Activated T-helper 17 cell treated with anti-CD3 and anti-CD28 coated beads, Interleukin-2, amount 50 U/mL, for 72 hours (primary cell): ENCODE measurements at places on chromosomes 16 and 17.

GRCh38 chr16:83247767-83248372, 559.9 kb upstream of the HSBP1 start:
- no peak for ATAC-seq

- ATAC-seq: no peak
Observed at GRCh38 chr16:60811051-60811608, 1225.1 kb downstream of the CDH8 start.

GRCh38 chr17:3036800-3037199, 26.6 kb downstream of the OR1D5 start:
- ATAC-seq: no peak

DNA sequence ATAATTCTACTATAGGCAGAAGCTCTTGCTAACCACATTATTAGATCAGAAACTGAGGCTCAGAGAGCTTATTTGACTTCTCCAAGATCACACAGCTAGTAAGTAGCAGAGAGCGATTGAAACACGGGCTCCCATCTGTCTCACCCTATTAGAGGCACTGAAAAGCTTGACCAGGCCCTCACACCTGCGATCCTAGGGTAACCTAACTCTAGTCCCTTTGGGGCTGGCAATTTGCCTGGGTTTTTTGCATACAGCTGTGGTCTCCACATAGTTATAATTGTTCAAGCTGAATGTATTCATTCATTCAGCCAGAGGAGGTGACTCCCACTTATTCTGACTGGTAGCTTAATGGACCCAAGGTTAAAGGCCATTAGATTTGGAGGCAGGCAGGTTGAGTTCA, 121.2 kb downstream of the ANKFN1 start:
- ATAC-seq: no peak

DNA sequence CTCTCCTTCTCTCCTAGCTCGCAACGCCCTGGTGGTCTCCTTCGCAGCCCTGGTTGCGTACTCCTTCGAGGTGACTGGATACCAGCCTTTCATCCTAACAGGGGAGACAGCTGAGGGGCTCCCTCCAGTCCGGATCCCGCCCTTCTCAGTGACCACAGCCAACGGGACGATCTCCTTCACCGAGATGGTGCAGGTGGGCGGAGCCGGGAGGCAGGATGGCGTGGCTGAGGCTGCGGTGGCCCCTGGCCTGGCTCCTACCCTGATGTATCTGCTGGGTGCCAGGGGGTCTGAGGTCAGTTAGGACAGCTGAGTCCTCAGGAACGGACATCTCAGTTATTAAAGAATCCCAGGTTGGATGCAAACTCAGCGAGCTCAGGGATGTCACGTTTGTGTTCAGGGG, 16.7 kb downstream of the SLC26A11 start:
- ATAC-seq: no peak

DNA sequence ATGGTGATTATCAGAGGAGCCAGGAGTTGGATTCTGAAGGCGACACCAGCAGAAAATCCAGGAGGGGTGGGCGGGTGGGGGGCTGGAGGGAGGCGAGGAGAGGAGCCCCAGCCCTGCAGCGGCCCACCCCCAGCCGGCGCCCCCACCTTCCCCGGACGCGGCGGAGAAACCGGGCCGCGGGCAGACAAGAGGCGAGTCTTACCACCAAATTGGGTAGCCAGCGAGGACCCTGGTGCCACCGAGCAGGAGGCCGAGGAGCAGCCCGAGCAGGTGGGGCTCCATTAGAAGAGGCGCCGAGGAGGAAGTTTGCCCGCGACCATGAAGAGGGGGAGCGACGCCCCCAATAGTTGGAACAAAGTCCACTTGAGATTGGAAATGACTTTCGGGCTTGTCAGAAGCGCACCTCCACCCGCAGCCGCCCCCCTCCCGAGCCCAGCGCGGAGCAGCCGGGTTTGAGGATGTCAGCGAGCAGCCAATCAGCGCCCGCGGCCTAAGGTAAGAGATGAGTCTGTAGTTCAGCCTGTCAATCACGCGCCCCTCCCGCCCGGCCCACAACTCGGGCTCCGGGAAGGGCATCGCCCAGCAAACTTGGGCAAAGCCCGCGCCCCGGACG, at the start of gene WNT3:
Gene WNT3 (minus strand): TSS at position 377 of the 613 bp plus-strand sequence. CDS start 95 bp downstream, at position 282.
- peak; percentile 75 for ATAC-seq

DNA sequence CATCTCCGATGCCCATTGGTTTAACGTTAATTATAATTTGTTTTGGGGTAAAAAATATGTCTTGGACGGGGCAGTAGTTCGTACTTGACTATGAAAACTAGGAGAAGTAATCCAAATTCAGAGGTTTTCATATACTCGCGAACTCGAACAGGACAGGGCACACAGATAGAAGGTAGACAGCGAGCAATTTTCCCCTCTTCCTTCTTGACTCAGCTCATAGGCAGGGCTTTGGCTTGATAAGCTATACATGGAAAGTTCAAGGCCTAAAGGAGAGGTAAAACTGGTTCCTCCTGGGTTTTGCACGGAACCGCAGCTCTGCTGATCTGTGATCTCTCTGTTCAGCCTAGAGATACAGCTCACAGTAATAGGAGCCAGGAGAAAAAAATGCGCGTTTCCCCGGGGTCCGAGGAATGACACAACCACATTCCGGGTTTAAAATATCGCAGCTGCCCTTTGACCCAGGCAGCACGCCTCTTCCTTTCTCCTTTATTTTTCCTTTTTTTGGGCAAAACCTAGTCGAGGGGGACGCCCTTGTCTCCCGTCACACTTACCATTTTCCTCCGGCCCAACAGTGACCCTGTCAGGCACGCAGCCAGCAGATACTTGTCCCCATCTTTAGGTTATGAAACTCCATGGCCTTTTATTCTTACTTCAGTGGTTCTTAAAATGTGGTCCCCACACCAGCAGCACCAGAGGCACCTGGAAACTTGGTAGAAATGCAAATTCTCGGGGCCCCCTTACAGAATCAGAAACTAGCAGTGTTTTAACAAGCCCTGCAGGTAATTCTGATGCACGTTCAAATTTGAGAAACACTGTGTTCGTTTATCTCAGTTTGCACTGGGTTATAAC, 1.7 kb upstream of the LASP1 start:
- no peak for ATAC-seq

GRCh38 chr17:42744283-42744805, 496 bp downstream of the EZH1 start:
- ATAC-seq: peak; percentile 84

GRCh38 chr17:8060274-8060673, 21.4 kb downstream of the ALOX15B start:
- peak; percentile 44 for ATAC-seq

DNA sequence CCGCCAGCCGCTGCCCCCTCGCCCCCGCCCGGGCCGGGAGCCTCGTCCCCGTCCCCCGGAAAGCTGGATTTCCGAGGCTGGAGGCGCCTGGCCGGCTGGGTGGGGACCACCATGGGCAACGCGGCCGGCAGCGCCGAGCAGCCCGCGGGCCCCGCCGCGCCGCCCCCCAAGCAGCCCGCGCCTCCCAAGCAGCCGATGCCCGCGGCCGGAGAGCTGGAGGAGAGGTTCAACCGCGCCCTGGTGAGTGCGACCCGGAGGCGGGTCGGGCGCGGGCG, 266 bp downstream of the FMNL1 start:
- no peak for ATAC-seq

DNA sequence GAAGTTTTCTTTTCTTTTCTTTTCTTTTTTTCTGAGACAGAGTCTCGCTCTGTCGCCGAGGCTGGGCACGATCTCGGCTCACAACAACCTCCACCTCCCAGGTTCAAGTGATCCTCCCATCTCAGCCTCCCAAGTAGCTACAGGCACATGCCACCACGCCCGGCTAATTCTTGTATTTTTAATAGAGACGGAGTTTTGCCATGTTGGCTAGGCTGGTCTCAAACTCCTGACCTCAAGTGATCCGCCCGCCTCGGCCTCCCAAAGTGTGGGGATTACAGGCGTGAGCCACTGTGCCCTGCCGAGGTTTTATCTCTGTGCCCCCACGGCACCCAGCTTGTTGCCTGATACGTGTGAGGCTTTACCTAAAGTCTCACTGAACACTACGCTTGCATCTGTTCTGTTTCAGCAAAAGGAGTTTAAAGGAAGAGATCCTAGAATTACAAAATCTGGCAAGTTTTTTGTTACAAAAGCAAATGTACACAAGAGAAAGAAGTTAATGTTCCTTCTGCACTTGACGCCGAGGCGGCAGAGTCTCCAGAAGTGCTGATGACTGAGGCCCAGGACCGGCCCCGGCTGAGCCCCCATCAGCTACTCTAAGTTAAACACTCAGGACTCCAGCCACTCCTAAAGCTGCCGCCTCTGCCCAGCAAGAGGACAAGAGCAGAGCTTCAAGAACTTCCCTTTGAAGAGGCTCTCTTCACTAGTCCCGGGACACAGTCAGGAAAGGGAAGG, 9.2 kb downstream of the ABCA3 start:
- ATAC-seq: no peak

DNA sequence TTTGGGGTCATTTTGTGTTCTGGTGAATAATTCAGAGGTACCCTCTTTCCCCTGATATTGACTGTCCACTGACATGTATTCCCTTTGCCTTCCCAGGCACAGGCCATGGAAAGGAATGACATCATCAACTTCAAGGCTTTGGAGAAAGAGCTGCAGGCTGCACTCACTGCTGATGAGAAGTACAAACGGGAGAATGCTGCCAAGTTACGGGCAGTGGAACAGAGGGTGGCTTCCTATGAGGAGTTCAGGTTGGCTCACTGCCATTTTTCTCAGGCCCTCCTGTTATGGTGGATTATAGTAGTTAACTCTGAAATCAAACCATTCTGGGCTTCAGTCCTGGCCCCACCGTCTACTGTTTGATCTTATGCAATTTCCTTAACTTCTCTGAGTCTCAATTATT, 1.6 kb upstream of the EFTUD2 start:
- ATAC-seq: no peak

- ATAC-seq: peak; percentile 56
Observed at GRCh38 chr16:53509906-53510703, 7.1 kb upstream of the AKTIP start.

- ATAC-seq: no peak
Observed at GRCh38 chr17:35653619-35654361, 66.7 kb downstream of the AP2B1 start.

GRCh38 chr17:40317345-40317873, 8.4 kb downstream of the RARA start:
- no peak for ATAC-seq

GRCh38 chr16:7689234-7689633, 356.6 kb downstream of the RBFOX1 start:
- ATAC-seq: no peak

DNA sequence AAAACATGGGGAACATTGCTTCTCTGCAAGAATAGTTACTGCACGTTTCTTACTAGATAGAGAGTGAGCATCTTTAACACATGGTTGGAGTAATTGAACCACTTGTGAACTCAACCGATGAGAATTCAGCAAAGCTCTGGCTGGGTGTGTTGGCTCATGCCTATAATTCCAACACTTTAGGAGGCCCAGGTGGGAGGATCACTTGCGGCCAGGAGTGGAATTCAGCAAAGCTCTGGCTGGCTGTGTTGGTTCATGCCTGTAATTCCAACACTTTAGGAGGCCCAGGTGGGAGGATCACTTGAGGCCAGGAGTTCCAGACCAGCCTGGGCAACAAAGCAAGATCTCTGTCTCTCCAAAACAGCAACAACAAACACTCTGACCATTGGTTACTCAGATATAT, 865.9 kb downstream of the KCNJ2 start:
- no peak for ATAC-seq

GRCh38 chr17:48611681-48612455, 1.1 kb upstream of the HOXB7 start:
- no peak for ATAC-seq

DNA sequence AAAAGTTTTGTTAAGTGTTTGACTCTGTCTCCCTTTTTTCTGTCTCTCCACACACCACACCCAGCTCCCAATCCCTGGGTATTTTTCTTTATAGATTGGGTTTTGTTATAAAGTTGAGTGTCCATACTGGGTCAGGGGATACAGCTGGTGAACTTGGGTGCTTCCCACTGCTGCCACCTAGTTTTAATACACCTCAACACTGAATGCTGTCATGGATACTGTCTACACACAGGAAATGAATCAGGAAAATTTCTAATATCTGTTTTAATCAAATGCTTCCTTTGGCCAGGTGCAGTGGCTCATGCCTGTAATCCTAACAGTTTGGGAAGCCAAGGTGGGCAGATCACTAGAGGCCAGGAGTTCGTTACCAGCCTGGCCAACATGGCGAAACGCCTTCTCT, 5.3 kb upstream of the TAOK1 start:
- no peak for ATAC-seq

DNA sequence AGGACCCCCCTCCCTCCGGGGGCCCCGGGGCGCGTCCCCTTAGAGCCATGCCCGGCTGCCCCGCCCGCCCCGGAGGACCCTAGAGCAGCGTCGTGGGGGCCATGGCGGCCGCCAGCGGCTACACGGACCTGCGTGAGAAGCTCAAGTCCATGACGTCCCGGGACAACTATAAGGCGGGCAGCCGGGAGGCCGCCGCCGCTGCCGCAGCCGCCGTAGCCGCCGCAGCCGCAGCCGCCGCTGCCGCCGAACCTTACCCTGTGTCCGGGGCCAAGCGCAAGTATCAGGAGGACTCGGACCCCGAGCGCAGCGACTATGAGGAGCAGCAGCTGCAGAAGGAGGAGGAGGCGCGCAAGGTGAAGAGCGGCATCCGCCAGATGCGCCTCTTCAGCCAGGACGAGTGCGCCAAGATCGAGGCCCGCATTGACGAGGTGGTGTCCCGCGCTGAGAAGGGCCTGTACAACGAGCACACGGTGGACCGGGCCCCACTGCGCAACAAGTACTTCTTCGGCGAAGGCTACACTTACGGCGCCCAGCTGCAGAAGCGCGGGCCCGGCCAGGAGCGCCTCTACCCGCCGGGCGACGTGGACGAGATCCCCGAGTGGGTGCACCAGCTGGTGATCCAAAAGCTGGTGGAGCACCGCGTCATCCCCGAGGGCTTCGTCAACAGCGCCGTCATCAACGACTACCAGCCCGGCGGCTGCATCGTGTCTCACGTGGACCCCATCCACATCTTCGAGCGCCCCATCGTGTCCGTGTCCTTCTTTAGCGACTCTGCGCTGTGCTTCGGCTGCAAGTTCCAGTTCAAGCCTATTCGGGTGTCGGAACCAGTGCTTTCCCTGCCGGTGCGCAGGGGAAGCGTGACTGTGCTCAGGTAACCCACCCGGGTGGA, 759 bp downstream of the ALKBH5 start:
- no peak for ATAC-seq

DNA sequence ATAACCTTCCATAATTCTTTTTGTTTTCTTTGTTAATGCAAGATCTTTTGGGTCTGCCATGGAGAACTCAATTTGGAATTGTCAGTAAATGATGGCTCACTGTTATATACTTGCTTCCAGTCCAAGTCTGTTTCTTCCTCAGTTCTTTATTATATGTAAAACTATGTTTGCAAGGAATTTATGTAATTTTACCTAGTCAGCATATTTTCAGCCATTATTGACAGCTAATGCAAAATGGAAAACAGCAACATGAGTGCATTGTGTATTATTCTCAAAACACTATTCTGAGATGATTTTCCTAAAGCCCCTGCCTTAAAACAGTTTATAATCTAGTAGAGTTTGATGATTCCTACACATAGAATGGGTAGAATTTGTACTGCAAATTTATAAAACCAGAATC, 167.5 kb downstream of the TANC2 start:
- ATAC-seq: no peak
